ENCODE measurements at places on chromosomes 4 and X.
A peak's percentile ranks its signal among the peaks of the same experiment; 100 is the strongest.

DNA sequence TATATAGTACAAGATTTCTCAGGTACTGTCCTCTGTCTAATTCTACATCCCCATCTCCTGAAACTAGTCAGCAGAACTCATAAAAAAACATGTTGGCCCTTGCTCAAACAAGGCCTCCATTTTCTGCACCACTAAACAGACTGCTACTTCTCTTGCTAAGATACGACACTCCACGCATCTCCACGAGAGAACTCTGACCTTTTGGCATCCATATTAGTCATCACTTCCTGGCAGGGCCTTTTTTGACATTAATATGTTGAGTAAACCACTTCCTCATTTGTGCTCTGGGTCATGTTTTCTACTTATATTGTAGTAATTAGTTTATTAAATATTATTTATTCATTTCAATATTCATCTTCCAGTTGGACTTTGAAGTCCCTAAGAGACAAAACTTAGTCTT, 65.6 kb downstream of the DCAF8L1 start:
- DNase-seq, result no peak

- no peak for DNase-seq
These were observed 652 bp downstream of the COL25A1 start for GRCh38 chr4:109301651-109302360.

DNA sequence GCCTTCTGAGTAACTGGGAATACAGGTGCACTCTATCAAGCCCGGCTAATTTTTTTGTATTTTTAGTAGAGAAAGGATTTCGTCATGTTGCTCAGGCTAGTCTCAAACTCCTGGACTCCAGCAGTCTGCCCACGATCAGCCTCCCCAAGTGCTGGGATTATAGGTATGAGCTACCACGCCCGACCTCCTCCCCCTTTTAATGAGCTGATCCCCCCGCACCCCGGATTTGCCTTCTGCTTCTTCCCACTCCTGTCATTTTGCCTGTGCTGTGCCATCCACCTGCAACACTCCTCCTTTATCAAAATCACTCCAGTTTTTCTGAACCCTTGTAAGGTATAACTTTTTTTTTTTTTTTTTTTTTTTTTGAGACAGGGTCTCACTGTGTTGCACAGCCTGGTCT, 33.4 kb downstream of the SPINK2 start:
- no peak for DNase-seq

GRCh38 chr4:86452422-86452891, 92.6 kb upstream of the MAPK10 start:
- no peak for DNase-seq

GRCh38 chr4:110107866-110108265, 90.5 kb downstream of the ELOVL6 start:
- DNase-seq, result no peak

- no peak for DNase-seq
These were observed 2.6 kb downstream of the CEP135 start for GRCh38 chr4:55951191-55951922.

DNA sequence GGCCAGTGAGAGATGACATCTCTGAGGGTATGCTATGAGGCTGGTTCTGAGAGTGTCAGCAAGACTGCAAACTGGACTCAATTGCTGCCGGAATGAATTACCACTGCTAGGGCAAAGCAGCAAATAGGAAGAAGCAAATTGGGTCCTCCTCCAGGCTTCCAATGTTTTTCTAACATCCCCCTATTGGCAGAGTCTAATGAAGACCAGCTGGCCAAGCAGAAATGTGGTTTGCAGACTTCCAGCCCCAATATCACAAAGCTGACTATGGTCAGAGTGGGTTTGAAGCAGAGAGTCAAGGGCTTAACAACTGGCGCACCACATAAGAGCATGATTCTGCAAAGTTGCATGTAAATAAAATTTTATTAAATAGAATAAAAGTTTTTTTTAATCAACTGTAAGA, 225.4 kb upstream of the GLRA2 start:
- DNase-seq, result no peak

DNA sequence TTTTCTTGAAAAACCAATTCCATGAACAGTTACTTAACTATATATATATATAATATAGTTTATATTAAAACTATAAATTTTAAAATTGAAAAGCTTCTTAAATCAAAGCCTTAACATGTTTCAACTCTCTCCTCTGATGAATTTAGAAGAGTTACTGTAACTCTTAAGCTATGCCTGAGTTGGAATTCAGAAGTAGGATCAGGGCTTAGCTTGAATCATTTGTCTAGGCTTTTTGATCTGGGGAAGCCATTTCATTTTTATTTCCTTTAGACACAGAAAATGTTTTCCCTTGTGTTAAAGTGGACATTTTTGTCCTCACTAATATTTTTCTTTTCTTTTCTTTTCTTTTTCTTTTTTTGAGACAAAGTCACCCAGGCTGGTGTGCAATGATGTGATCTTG, 40.4 kb upstream of the PDLIM5 start:
- DNase-seq, result no peak

DNA sequence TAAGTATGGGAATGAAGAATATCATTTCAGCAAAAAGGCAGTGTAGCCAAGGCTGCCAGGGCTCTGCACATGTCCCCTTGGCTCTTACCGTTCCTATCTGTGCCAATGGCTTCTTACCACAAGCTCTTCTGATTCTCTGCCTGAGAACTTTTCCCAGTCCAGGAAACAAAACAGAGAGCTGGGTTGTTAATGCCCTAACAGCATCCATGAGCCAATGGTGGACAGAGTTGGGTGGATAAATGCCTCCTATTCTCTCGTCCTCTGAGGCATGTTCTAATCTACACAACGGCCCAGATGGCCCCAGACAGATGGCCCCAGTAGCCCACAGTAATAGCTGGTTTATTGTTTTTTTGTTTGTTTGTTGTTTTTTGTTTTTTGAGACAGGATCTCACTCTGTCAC, 28.0 kb downstream of the SCD5 start:
- DNase-seq, result peak; percentile 73

- no peak for DNase-seq
These were observed 349.2 kb downstream of the ADGRL3 start for GRCh38 chr4:61549336-61549735.

DNA sequence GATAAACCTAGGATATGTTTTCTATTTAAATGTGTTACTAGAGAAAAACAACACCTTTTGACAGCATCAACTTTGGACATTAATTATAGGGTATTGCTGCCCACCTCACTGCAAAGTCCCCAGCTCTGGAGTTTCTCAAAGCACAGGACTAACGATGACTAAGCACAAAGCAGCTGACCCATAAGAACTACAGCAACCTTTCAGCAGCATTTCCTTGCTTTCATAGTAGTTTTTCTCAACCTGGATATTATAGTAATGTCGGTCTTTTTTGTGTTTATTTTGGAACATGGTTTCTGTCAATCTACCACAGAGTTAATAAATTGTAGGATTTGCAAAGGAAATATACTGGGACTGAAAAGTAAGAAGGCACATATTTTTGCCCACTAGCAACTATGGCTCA, 21.5 kb downstream of the HHIP start:
- DNase-seq, result no peak

GRCh38 chrX:131841496-131842437, 181.3 kb upstream of the STK26 start:
- DNase-seq, result peak; percentile 5

DNA sequence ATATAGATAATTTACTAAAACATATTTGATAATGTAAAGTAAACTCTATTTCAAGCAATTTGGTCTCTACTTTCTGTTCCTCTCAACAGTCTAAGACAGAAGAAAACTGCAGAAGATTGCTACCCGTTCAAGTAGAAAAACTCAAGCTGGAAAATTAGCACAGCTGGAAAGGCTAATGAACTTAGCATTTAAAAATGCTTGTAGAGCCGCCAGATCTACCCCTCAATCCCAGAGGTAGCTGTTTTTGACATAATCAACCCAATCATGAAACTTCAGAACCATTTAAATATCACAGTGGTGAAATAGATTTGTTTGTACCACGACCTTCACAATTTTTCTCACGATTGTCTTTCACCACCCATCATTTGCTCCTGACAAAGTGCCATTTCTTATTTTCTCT, 479.5 kb downstream of the SPRY1 start:
- DNase-seq, result no peak

DNA sequence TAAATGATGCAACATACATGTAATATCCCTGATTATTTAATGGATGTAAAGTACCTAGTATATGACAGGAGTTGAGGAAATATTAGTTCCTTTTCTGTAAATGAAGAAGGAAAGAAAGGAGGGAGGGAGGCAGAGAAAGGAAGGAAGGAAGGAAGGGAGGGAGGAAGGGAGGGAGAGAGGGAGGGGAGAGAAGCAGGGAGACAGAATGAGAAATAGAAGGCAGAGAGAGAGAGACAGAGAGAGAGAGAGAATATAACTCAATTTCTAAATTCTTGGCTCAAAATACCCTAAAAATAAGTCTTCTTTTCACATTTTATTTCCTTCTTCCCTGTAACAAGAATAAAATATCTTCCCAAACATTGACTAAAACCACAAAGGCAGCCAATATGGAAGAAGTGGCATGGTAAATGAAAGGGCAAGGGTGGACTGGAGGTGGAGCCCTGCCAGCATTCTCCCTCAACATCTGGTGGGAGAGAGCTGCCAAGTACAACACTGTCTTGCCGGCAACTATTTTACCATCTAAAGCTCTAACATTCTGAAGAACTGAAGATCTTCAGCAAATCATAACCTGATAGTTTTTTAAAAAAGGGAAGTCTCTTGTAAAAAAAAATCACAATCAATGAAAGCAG, 245.1 kb downstream of the PPP3CA start:
- no peak for DNase-seq

- DNase-seq, result no peak
These were observed 14.6 kb downstream of the LETM1 start for GRCh38 chr4:1841201-1841886.

- DNase-seq, result no peak
These were observed 24.6 kb downstream of the ABLIM2 start for GRCh38 chr4:8133897-8134563.

DNA sequence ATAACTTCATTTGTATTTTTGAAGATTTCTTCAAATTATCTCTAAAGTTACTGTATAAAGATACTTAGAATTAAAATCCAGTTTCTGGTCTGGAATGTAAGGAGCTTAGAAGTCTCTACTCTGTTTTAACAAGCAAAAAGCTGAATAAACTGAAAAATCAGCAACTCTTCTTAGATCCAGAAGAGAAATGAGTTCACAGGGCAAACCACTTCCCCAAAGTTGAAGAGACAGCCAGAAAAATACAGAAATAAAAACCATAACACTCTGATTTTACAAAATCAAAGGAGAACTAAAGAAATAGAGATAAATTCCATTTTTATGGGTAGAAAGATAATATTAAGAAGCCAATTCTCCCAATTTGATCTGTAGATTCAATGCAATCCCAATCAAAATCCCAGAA, 1166.8 kb downstream of the ADGRL3 start:
- no peak for DNase-seq

DNA sequence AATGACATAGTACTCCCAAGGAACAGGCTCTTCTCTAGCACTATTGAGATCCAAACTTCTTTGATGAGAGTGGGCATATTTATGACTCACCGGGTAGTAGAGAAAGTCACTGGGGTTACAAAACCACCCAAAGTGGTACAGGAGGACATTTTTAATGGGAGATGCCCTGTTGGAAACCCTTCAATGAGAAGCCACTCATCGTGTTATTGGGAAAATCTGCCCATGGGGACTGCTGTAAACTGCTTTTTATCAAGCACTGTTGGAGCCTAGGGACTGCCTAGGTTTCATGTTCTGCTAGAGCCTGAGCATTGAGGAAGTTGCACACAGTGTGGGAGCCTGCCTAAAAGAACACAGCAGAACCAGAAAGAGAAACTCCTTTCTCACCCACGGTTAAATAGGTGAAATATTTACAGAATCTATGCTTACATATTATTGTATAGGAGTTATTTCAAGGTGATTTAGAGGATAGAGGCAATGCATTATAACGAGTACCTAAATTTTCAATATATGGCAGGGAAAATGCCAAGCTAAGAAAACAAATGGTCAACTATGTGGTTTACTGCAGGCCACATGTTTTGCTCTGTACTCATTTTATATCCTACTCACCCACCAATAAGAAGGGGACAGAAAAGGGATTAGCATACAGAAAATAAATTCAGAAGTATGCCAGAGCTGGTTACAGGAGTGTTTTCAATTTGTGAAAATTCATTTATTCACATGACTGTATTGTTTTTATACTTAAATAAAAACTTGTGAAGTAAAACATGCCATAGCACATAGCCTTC, 559.1 kb downstream of the FSTL5 start:
- no peak for DNase-seq

GRCh38 chr4:182062936-182063335, 180.3 kb upstream of the TENM3 start:
- no peak for DNase-seq

DNA sequence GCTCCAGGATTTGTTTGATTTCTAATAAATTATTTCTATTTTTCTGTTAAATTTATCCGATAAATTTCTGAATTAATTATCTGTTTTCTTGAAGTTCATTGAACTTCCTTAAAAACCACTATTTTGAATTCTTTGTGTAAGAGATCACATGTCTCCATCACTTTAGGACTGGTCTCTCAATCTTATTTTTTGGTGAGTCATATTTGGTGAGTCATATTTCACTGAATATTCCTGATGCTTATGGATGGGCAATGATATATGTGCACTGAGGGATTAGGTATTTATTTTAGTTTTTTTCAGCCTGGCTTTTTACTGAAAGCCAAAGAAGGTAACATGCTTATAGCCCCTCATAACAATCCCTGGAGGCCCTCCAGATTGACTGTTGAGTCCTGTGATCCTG, 48.5 kb upstream of the IL15 start:
- no peak for DNase-seq

DNA sequence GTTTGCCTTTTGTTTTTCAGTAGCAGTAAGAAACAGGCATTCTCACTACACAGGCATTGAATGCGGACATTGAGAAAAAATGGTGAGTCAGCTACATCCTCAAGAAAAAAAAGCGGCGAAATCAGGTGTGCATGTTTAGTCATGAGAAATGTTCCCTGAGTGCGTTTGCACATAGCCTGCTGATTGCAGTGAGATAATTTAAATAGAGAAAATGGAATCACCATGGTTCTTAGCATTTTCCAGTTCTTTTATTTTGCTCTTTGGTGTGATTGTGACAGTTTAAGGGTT, 54.1 kb upstream of the CLDN34 start:
- DNase-seq, result no peak

- DNase-seq, result no peak
These were observed 67.9 kb downstream of the AFF1 start for GRCh38 chr4:87002682-87003043.

- no peak for DNase-seq
These were observed 3.1 kb upstream of the SETD7 start for GRCh38 chr4:139559089-139559479.

DNA sequence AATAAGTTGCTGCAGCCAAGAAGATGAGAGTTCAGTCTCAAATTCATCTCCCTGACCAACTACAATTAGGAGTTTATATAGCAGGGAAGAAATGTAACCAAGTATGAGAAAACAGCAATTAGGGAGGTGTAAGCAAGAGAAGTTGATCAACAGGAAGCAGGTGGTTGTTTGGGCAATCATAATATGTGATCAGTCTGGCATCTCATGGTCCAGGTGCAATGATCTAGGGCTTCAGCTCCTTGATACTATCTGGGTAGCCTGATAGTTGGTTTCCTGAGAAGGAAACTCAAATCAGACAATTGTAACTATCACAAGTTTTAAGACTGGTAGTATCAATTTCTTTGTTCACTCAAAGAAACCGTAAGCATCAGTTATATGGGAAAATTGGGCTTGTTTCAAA, 1574.3 kb upstream of the PABPC4L start:
- DNase-seq, result no peak

Data from amygdala (tissue), 56 donors.